ENCODE measurements at places on chromosomes 11 and 22.
A peak's percentile ranks its signal among the peaks of the same experiment; 100 is the strongest.

DNA sequence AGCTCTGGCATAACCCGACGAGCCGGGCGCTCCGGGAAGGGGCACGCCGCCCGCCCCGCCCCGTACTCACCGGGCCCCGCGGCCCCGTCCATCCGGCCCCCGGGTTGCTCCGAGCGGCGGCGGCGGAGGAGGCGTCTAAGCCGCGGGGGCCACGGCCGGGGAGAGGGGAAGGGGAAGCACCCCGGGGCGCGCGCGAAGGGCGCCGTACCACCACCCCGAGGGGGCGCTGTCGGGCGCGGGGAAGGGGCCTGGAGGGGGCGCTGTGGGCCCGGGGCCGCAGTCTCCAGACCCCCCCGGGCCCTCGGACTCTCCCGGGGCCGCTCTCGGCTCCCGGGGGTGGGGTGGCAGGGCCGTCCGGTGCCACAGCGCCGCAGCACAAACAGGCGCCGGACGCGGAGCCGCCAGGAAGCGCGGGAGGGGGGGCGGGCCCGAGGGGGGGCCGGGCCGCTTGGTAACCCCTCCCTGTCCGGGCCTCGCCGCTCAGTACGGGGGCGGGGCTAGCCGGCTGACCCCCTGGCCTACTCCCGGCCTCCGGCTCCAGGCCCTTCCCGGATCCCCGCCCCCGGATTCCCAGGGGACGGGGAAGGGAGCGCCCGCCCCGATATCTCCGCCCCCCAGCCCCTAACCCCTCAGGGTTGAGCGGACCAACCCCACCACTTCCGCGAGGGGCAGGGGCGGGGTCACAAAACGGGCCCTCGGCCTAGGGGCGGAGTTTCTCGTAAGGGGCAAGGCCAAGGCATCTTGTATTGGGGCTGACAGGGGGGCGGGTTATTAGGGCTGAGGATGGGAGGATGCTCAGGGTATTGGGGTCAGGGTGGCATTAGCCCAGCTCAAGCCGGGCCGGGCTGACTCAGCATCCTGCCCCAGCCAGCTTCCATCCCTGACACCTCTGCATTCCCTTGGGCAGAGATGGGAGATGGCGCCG, at the start of the genes EML3 and ROM1:
Gene EML3, minus strand, starts transcription at position 410 of the 925 bp plus-strand sequence. Its CDS starts 318 bp downstream, at position 92.
Gene ROM1, plus strand, starts transcription at position 892 of the 925 bp plus-strand sequence. Its CDS starts 25 bp downstream, at position 917.
- peak; percentile 93 for DNase-seq

- peak; percentile 69 for DNase-seq
These were observed 3.9 kb downstream of the MAML2 start for GRCh38 chr11:96338910-96339705.

DNA sequence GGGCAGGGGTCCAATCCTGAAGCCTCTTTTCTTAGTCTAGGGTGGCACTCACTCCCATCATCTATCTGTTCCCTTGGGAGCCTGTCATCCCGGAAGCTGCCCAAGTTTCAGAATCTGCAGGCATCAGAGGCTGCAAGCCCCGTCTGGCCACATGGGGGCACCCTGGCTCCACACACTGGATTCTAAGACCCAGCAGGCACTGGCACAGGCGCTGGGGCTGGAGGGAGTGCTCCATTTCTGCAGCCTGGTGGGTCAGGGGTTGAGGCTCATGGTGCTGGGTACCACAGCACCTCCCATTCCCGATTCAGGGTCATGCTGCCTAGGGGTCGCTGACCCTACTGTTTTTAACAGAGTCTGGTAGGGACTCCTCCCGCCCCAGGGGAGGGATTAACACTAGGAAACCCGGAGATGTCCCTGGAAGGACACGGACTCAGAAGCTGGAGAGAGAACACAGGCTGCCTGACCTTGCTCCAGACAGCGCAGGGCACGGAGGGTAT, 243.9 kb upstream of the SYN3 start:
- DNase-seq = peak; percentile 37

GRCh38 chr11:60860943-60861342, 5.2 kb upstream of the PTGDR2 start:
- no peak for DNase-seq

GRCh38 chr22:37198258-37199102, 10.4 kb upstream of the C1QTNF6 start:
- peak; percentile 72 for DNase-seq

- no peak for DNase-seq
These were observed 18.2 kb upstream of the C11orf96 start for GRCh38 chr11:43924112-43924855.

GRCh38 chr11:35146711-35147110, 7.7 kb downstream of the CD44 start:
- no peak for DNase-seq
